ENCODE measurements at places on chromosomes 7 and 10.

DNA sequence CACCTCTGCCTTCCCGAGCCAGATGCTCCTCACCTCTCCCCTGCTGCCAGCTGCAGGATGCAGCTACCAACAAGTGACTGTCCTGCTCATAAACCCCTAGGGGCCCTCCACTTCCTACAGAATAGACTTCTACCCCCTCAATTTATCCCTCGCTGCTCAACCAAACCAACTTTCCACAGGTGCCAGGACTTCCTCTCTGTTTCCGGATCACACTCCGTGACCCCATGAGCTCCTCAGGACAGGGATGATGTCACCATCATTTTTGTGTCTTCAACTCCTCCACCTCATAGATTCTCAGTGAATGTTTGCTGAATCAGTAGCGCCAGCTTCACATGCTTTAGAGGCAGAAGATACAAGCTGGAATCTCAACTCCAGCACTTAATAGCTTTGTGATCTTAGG, 25.8 kb upstream of the ADRB1 start:
- no peak for DNase-seq

DNA sequence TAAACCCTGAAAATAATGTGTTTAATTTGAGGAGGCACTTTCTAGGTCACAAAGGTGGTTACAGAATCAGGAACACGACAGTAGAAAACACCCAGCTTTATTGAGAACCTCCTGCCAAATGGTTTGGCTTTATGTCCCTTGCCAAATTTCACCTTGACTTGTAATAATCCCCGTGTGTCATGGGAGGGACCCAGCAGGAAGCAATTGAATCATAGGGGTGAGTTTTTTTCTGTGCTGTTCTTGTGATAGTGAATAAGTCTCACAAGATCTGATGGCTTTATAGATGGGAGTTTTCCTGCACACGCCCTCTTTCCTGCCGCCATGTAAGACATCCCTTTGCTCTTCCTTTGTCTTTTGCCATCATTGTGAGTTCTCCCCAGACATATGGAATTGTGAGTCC, 193.8 kb upstream of the KLF6 start:
- no peak for DNase-seq

- DNase-seq: no peak
Measured at GRCh38 chr10:49767752-49768151, 5.6 kb upstream of the OGDHL start.

DNA sequence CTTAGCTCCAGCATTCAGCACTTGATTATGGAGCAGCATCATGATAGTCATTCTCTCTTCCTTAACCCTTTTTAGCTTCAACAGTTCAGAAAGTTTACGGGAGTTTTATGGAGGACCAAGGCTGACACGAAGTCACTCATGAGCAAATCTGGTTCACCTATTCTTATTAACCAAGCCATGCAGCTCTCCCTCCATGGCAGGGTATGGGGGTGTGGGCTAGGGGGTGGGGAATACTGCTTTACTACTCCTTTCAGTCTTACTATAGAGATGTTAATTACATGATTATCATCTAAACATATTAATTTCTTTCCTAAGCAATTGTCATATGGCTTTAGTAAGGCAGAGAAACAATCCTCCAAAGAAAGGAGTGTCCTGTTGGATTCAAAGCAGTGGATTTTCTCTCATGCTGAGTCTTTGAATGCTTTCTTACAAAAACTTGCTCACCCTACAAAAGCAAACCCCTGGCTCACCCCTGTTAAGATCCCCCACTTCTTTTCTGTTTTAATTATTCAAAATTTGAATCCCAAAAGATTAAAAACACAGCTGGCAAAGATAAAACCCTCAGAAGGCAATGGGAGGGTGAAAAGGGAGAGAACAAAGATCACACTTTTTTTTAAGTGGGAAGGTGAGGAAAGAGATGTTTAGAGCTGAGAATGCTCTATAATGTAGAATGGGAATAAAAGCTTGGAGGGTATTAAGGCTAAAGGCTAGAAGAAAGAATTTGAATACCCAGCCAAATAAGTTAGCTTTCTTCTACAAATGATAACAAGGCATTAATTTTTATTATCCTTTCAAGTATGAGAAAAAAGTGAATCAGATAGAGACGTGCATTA, 46.4 kb upstream of the SEMA3E start:
- no peak for DNase-seq

GRCh38 chr10:4127518-4128315, 342.7 kb upstream of the KLF6 start:
- no peak for DNase-seq

GRCh38 chr10:61990761-61991135, 89.2 kb downstream of the ARID5B start:
- no peak for DNase-seq

- no peak for DNase-seq
Measured at GRCh38 chr7:107591421-107591820, 11.4 kb downstream of the BCAP29 start.
